Smooth muscle cell of the umbilical artery (primary cell): ENCODE measurements at places on chromosomes 7 and 10. TPM values are rescaled to one million over a fixed set of nuclear protein-coding genes. Genes with fewer than 3 reads are reported as not detected.

GRM3 gene
- not detected in 2 replicates for total RNA-seq

CNNM1 gene
- total RNA-seq, result under 0.01 and 0.14 TPM in 2 replicates

SCART1 gene
- total RNA-seq, result 1.5 and 2.7 TPM in 2 replicates

PUS7 gene
- total RNA-seq, result 25.8 and 29.2 TPM in 2 replicates

CPVL gene
- 0.23 and 0.30 TPM in 2 replicates for total RNA-seq

UNCX gene
- not detected in 2 replicates for total RNA-seq

CCDC3 gene
- 0.05 TPM in 1 of 2 replicates, not detected in the other for total RNA-seq

SLC39A12 gene
- not detected in 2 replicates for total RNA-seq

ENTPD1 gene
- total RNA-seq, result 0.09 TPM in 1 of 2 replicates, not detected in the other

MYL7 gene
- not detected in 2 replicates for total RNA-seq

TAS2R4 gene
- 1.2 and 1.4 TPM in 2 replicates for total RNA-seq

GSDME gene
- total RNA-seq, result 62.7 and 85.9 TPM in 2 replicates

GHRHR gene
- not detected in 2 replicates for total RNA-seq

ANKRD30A gene
- total RNA-seq, result not detected in 2 replicates

ZNF783 gene
- 9.4 and 10.7 TPM in 2 replicates for total RNA-seq

LDB3 gene
- 0.30 and 0.46 TPM in 2 replicates for total RNA-seq

TBATA gene
- not detected in 2 replicates for total RNA-seq

GRID2IP gene
- not detected in 2 replicates for total RNA-seq

AGBL3 gene
- 0.89 and 0.97 TPM in 2 replicates for total RNA-seq

PTPN20 gene
- 0.59 and 2.4 TPM in 2 replicates for total RNA-seq

GFRA1 gene
- 0.30 and 0.46 TPM in 2 replicates for total RNA-seq

TMEM176A gene
- total RNA-seq, result not detected in 2 replicates

ADGRA1 gene
- total RNA-seq, result not detected in 2 replicates

TUBB8 gene
- total RNA-seq, result not detected in 2 replicates

ADIRF gene
- total RNA-seq, result 1.3 and 1.5 TPM in 2 replicates

PPP1R17 gene
- not detected in 2 replicates for total RNA-seq

TMEM184A gene
- total RNA-seq, result 0.23 TPM in 1 of 2 replicates, not detected in the other

HOXA2 gene
- total RNA-seq, result 0.30 and 0.32 TPM in 2 replicates

ADAM8 gene
- 1.2 and 4.3 TPM in 2 replicates for total RNA-seq

CPEB3 gene
- total RNA-seq, result 0.59 and 0.92 TPM in 2 replicates

NEUROD6 gene
- total RNA-seq, result not detected in 2 replicates

LBX1 gene
- total RNA-seq, result not detected in 2 replicates

ASB10 gene
- not detected in 2 replicates for total RNA-seq

COL13A1 gene
- 17.2 and 25.7 TPM in 2 replicates for total RNA-seq

TAS2R41 gene
- total RNA-seq, result 0.14 TPM in 1 of 2 replicates, not detected in the other

PNLIP gene
- not detected in 2 replicates for total RNA-seq

CARD11 gene
- 2.8 and 3.0 TPM in 2 replicates for total RNA-seq

OR2A7 gene
- not detected in 2 replicates for total RNA-seq

MUC3A gene
- total RNA-seq, result not detected in 2 replicates

EFCAB10 gene
- 0.32 TPM in 1 of 2 replicates, not detected in the other for total RNA-seq

CYP2C19 gene
- not detected in 2 replicates for total RNA-seq
